ENCODE measurements at places on chromosomes 13 and 19.

- DNase-seq: no peak
These were observed 69.6 kb downstream of the ARHGEF7 start for GRCh38 chr13:111184458-111185401.

DNA sequence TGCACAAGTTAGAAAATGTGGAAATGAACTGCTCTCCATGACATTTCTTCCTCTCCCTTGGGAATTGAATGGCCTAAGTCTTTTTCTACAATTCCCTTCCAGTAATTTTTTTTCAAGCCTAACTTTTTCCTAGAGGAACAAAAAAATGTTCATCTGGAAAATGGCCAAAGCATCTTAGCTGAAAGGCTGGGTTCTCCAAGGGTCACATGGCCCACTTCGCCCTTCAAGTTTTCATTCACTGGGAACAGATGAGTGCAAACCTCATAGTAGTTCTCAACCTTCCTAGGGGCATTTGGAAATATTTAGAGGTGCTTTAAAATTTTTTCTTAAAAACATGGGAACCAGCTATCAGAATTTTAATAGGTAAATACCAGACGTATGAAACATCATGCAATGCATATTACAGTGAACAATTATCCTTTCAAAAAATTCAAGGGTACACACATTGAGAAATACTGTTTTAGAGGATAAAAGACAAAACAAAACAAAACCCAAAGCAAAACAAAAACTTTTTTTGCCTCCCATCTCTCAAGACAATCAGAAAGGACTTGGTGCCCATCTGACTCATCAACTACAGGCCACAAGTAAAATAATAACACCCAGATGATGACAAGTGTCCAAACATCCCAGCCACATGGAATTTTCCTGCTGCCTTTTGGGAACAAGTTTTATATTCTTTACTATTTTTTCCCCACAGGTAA, 208.8 kb downstream of the SLITRK6 start:
- DNase-seq: no peak

- no peak for DNase-seq
These were observed 127.6 kb upstream of the IRS2 start for GRCh38 chr13:109913936-109914510.

DNA sequence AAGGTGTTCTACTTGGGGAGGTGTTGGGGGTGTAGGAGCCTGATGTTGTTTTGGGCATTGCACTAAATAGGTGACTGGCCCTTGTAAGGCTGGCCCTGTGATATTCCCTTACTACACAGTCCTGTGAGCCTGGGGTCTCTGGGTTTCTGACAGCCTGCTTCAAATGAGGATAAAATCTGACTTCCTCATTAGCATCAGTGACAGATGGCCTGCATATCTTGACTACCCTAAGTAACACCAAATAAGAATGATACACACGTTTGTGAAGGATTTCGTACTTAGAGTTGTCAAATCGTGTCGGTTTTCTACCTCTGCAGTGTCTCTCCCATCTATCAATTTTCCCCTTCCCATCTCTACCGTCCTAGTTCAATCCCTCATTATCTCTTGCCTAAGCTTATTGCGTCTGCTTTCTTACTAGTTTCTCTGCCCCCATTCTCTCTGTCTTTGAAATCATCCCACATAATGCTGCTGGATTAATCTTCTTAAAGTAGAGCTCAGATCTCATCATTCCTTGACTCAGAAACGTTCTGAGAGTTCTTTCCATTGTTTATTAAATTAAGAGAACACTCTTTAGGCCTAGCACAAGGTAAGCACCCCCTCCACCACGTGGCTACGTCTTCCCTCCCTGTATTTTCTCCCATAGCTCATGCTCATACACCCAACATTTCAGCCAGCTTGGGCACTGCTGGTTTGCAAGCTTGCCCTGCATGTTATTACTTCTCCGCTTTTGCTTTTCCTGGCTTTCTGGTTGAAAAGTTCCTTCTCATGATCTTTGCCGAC, 26.2 kb upstream of the CNMD start:
- DNase-seq: no peak

- no peak for DNase-seq
These were observed 34.8 kb upstream of the C1QTNF9 start for GRCh38 chr13:24274452-24275021.
